Fibroblast of skin of left quadriceps (primary cell): ENCODE measurements at places on chromosomes 16 and 17.
A peak's percentile ranks its signal among the peaks of the same experiment; 100 is the strongest.

GRCh38 chr17:74200112-74200511 lies 3.4 kb upstream of the RPL38 start:
- no peak for DNase-seq

- no peak for DNase-seq
These were observed 14.4 kb downstream of the NDUFAF8 start for GRCh38 chr17:81253358-81254131.

GRCh38 chr17:64028874-64029464 lies 8.5 kb upstream of the ICAM2 start:
- DNase-seq: peak; percentile 11

- DNase-seq: no peak
These were observed 46.6 kb downstream of the JPH3 start for GRCh38 chr16:87648698-87649487.

DNA sequence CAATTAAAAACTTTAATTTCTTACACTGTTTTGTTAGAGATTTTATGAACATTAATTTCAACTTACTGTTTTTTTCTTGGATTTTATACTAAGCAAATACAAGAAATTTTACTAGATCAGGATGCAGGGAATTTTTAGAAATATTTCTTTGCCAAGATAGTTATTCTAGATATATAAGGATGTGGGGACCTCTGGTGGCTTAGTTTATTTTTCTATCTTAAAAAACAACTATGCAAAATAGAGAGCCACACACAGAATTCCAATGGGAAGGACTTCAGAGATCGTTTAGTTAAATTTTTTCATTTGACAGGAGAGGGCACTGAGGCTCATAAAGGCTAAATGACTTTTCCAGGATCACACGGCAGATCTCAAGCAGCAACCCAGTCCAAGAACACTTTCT lies 23.0 kb upstream of the CAPNS2 start:
- peak; percentile 30 for DNase-seq

DNA sequence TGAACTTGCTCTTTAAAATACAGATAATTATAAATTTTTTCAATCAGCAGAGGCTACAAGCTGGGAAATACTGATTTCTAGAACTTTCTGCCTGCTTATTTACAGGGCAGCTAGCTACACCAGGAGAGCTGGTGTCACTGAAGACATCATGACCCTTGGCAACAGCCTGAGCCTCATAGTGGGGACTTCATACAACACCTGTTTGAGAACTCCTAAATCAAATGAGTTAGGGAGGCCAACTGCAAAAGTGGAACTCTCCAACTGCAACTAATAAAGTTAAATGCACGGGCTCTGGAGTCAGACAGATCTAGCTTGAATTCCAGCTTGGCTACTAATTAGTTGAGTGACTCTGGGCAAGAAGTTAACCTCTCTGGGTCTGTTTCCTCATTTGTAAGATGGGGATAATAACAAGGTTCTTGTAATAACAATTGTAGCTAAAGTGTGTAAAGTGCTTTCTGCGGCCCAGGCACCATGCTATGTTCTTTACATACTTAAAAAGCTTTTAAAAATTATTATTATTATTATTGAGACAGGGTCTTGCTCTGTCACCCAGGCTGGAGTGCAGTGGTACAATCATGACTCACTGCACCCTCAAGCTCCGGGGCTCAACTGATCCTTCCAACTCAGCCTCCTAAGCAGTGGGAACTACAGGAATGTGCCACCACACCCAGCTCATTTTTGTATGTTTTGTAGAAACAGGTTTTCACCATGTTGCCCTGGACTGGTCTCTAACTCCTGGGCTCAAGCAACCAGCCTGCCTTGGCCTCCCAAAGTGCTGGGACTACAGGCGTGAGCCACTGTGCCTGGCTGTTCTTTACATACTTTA lies 33.4 kb downstream of the VAC14 start:
- no peak for DNase-seq

GRCh38 chr16:65406116-65406515 lies 284.3 kb upstream of the CDH11 start:
- peak; percentile 37 for DNase-seq

- DNase-seq: peak; percentile 7
These were observed 658 bp downstream of the SYNRG start for GRCh38 chr17:37608351-37609169.

DNA sequence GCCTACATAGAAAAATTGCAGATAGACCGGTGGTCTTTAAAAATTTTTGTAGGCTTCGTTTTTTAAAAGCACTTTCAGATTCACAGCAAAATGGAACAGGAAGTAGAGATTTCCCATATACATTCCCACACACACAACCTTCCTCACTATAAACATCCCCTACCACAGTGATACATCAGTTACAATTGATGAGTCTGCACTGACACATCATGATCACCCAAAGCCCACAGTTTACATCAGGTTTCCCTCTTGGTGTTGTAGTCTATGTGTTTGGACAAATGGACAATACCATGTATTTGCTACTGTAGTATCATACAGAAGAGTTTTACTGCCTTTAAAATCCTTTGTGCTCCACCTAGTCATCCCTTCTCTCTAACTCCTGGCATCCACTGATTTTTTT lies 113.9 kb upstream of the ADAMTS18 start:
- no peak for DNase-seq

- DNase-seq: no peak
These were observed at the start of gene SLC13A5 for GRCh38 chr17:6713130-6713917. TSS of gene SLC13A5 (minus strand) at chr17:6713369. CDS start at chr17:6713333, 36 bp downstream.

GRCh38 chr17:3739422-3740124 lies 15.9 kb downstream of the HASPIN start:
- DNase-seq: no peak

DNA sequence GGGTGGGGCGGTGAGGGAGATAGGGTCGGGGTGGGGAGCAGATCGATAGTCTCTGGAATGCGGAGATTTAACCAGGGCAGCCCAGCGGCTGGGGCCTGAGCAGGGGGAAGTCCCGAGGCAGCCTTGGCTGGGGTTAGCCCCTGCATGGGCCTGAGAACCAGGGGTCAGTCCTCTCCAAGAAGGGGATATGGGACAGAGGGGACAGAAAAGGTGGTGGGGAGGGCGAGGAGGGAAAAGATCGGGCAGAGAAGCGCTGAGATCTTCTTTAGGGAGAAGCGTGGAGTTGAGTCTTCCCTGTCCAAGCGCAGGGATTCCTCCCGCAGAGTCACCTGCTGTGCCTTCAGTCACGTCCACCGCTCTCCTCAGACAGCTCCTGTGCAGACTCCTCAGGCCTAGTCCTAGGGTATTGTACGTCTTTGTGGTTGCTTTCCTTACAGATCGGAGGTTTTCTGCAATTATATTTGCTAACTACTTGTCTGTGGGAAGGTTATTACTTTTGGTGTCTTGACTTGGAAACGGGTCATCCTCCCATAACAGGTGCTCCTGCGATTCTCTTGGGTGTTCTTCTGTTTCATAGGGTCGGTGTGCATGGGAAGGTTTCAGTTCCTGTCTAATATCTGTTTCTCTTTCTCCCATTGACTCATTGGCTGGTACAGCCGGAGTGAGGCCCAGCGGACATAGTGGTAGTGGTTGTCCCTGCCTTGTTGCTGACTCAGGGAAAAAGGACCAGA lies 952 bp downstream of the CD300A start:
- no peak for DNase-seq

- DNase-seq: no peak
These were observed 10.8 kb upstream of the BCAR1 start for GRCh38 chr16:75262104-75262799.

DNA sequence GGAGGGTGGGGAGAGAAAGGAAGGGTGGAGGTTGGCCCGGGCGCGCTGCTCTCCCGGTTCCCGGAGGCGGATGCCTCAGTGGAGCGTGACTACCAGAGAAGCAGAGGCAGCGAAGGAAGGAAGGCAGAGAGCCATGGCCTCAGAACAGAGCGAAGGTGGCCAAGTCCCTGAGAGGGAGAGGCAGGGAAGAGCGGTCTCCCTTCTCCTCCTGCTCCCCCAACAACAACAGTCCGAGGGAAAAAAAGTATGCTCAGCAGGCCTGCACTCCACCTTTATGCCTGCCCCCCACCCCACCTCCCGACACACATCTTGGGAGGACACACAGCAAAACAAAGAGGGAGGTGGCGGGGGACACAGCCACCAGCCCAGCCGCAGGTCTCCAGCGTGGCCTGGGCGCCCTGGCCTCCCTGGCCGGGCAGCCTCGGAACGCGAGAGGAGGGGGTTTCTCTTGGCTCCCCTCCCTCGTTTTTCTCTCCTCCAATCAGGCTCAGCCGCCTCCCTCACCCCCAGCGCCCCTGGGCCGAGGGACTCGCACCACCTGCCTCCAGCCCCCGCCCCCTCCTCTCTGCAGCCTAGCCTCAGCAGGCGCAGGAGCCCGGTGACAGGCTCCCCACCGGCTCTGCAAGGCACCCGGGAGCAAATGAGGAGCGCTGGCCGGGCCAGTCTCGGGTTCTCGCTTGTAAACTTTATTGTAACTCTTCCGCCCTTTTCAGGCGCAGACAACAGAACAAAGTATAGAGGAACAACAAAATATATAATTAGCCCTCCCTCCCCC lies 1.1 kb upstream of the HOXB7 start:
- no peak for DNase-seq

GRCh38 chr17:43342589-43342890 lies 56.3 kb upstream of the ARL4D start:
- DNase-seq: no peak
